ENCODE measurements at places on chromosomes 4 and X.

DNA sequence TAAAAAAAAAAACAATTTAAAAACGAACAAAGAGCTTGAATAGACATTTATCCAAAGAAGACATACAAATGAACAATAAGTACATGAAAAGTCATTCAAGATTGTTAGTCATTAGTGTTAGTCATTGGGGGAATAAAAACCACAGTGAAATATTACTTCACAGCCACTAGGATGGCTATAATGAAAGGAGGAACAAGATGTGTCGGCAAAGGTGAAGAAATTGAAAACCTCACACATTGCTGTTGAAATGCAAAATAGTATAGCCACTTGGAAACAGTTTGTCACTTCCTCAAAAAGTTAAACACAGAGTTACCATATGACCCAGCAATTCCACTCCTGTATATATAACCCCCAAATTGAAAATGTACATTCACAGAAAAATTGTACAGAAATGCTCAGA lies 45.2 kb upstream of the SLC39A8 start:
- peak; percentile 29 for DNase-seq

DNA sequence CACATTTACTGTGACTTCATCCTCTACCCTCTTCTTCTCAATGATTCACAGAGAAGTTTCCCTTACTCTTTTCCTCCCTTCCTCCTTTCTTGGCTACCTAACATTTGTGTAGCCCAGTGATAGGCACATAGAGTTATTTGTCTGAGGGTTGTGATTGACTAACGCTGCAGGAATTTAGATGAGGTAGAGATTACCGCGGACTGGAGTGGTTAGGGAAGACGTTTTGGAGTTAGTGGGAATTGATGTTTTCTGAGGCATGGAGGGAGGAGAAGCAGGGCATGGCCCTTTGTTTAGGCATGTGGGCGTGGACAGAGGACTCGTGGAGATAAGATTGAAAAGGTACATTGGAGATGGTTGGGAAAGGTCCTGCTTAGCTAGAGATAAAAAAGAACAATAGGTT lies 246.7 kb downstream of the GPAT3 start:
- no peak for DNase-seq

- no peak for DNase-seq
Observed at GRCh38 chr4:17072483-17072882, 174.0 kb upstream of the LDB2 start.

DNA sequence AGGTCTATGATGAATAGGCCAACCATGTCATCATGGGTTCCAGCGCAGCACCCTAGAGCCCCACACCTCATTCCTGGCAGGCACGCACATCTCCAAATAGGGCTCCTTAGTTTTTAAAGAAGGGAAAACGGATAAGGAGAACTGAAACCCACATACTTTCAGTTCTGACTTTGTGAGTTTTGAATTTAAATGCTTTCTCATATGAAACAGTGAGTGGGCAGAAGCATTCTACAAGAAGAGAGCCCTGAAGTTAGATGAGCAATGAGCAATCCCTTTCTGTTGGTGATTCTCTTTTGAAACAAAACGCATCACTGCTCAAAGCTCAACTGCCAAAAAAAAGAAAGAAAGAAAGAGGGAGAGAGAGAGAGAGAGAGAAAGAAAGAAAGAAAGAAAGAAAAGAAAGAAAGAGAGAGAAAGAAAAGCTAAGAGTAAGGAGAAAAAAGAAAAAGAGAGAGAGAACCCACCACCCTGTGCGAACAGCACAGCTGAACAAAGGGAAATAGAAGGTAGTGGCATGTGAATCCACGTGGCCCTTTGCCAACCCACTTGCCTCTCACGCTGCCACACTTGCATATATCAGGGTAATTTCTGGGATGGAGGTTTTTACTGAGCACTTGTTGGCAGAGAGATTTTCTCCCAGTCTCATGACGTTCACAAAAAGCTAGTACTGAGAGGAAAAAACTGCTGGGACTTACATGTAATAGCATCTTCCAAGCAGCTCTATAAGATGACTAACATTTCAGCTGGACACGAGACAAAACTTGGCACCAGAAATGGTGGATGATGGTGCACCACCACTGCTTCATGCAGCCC lies 31.0 kb downstream of the TMSB4X start:
- DNase-seq, result no peak

- no peak for DNase-seq
Observed at GRCh38 chr4:6534618-6535328, 40.2 kb upstream of the MAN2B2 start.

DNA sequence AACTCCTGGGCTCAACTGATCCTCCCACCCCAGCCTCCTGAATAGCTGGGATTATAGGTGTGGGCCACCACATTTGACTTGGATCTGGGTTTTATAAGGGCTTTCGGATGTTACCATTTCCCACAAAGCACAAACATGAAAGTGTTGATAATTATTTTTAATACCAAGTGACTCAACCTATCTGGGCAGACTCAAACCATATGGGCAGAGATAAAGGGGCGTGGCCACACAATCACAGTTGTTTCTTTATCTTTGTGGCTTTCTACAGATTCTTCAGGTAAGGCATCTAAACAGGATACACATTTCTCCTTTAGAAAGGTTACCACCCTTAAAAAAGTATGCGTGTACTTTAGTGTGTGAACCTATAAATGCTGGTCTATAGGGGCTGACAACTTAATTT lies 122.5 kb downstream of the ZNF827 start:
- no peak for DNase-seq

- no peak for DNase-seq
Observed at GRCh38 chrX:6770936-6771335, 236.0 kb upstream of the VCX3A start.

DNA sequence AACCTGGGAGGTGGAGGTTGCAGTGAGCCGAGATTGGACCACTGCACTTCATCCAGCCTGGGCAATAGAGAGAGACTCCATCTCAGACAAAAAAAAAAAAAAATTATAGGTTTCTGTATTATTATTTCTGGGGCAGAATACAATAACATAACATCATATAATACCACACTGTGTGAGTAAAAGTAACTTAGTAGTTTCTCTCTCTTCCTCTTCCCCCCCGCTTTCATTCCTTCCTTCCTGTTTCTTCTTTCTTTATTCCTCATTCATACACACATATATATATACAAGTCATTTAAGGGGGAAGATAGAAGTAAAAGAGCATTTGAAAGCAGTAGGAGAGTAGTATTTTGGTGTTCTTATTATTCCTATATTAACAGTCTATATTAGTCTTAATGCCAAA lies 55.9 kb upstream of the FHDC1 start:
- DNase-seq, result no peak

DNA sequence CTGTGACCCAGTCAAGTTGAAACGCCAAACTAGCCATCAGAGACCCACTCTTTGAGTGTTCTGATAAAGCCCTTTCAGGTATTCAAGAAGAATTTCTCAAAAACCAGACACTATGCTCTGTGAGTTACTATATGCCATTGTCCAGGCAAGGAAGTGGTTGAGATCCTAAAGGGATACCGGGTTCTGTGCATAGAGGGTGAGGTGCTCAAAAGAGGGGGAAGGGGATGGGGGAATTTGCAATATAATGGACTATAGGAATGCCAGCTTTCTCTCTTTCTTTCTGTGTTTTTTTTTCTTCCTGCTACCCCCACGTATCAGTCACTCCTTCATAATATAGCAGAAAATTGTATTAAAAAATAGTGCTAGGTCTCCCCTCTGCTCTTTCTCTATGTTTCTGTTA lies 1619.0 kb downstream of the STIM2 start:
- no peak for DNase-seq

DNA sequence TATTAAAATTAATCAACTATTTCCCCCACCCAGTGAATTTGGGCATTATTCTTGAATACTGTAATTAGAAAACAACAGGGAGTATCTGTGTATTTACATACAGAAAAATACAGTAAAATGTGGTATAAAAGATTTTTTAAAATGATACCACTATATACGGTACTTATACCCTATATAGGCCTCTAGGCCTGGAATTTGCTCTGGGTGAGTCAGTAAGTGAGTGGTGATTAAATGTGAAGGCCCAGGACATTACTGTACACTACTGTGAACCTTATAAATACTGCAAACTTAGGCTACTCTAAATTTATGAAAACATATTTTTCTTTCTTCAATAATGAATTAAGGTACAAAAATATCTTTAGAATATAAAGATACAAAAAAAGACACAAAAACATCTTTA lies 6.3 kb upstream of the CSN3 start:
- DNase-seq, result no peak

DNA sequence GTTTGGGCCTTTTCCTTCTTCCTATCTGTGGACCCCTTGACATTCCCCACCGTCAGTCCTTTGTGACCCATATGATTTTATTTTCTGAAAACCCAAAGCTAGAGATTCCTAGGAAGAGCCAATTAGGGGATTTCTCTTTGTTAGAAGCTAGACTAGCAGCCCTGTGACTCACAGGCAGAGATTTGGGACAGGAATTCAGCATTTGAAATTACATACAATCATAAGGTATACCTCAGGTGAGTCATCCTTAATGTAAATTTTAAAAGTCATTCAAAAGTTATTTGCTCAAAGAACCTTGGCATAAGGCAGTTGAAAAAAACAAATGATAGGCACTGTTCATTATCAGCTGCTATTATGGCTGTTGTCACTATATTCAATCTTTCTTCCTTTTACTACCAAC lies 40.6 kb downstream of the USP26 start:
- no peak for DNase-seq

DNA sequence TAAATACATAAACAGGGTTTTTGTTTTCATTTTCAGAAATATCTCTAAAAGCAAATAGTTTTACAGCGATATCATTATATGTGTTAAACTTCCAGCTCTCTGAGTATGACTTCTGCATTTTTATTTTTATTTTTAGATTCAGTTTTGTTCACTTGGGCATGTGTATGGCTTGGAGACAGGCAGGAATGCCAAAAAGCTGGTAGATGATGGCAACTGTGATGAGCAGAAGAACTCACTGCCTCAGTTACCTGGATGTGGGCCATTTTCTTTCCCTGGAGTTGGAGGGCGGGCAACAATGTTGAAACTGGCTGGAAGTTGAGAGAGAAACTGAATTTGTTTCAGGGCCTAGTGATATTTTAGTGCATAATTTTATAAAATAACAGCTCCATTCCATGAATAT lies 266.4 kb downstream of the ARHGAP24 start:
- DNase-seq, result no peak

DNA sequence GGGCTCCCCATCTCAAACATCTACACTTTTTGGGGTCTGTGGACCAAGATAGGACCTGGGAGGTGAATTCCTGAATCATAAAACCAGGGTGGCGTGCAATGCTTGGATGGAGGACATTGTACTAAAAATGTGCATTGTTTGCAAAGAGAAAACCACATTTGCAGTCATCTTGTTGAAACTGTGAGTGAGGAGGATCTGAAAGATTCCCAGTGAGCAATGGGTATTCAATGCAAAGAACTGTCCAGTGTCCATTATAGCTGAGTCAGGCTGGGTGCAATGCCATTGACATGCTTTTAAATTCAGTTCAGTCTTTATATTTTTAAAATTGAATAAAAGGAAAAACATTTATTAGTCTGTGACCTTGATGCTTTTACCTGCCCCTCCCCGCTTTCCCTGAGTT lies 215.7 kb downstream of the STK32B start:
- DNase-seq, result no peak

DNA sequence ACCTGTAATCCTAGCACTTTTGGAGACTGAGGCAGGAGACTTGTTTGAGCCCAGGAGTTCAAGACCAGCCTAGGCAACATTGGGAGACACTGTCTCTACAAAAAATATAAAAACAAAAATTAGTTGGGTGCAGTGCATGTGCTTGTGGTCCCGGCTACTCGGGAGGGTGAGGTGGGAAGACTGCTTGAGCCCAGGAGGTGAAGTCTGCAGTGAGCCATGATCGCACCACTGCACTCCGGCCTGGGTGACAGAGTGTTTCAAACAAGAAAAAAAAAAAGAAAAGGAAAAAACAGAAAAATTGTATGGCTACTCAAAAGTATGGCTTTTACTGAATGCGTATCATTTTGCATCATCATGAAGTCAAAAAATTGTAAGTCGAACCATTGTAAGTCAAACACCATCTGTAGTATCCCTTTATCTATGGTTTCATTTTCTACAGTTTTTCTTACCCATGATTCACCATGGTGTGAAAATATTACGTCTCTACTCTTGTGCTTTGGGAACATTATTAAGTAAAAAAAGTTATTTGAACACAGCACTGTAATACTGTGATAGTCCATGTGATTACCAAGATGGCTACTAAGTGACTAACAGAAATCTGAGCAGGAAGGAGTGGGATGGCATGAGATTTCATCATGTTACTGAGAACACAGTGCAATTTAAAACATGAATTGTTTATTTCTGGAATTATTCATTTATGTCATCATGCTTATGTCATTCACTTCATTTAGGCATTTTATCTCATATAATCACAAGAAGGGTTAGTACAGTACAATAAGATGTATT lies 26.5 kb upstream of the MANBA start:
- DNase-seq, result no peak

All from astrocyte of the cerebellum (primary cell).